ENCODE measurements at places on chromosomes 1 and 21. TPM values are rescaled to one million over a fixed set of nuclear protein-coding genes. Genes with fewer than 3 reads are reported as not detected.

Gene TMEM52
- polyA plus RNA-seq: 5.8 TPM

Gene CYP2J2
- 2.7 TPM for polyA plus RNA-seq

Gene THRAP3
- 50.0 TPM for polyA plus RNA-seq

Gene L1TD1
- polyA plus RNA-seq: 0.53 TPM

Gene NTRK1
- polyA plus RNA-seq: not detected

Gene NBL1
- 46.9 TPM for polyA plus RNA-seq

Gene SEC16B
- polyA plus RNA-seq: 9.1 TPM

Gene SPRR2A
- polyA plus RNA-seq: not detected

Gene ARV1
- polyA plus RNA-seq: 24.4 TPM

Gene RIPPLY3
- polyA plus RNA-seq: 1.0 TPM

Gene LCE1A
- polyA plus RNA-seq: not detected
